Left hindlimb (tissue), 1 donor: ENCODE measurements at places on chromosomes 12 and 14.

- no peak for DNase-seq
Measured at GRCh38 chr12:76766161-76766560, 2.2 kb downstream of the ZDHHC17 start.

GRCh38 chr12:75662511-75663159 lies 151.2 kb upstream of the KRR1 start:
- DNase-seq, result no peak

DNA sequence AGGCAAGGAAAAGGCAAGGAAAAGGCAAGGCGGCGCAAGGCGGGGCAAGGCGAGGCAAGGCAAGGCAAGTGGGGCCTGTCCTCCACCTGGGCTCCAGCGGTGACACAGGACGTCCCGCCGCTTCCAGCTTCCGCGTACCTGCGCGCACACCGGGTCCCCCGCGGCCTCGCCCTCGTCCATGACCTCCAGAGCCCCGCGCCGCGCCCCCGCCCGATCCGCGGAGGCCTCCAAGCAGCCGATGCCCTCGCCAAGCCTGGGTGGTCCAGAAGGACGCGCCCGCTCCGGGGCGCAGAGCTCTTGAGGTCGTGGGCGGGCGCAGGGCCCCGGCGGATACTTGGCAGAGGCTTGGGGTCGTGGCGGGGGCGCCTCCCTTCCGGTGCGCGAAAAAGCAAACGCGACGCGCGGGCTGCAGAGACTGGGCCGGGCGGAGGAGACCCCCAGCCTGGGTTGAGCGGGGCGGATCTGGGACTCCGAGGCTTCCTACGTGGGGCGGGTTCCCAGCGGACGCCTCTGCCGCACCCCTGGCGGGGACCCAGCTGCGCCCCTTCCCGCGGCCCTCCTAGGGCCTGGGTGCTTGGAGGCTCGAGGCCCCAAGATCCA lies 60.8 kb upstream of the EIF5 start:
- DNase-seq, result peak; percentile 47

- DNase-seq, result no peak
Measured at GRCh38 chr14:92556255-92556741, 42.7 kb downstream of the RIN3 start.

GRCh38 chr14:101340556-101340955 lies 220.7 kb upstream of the DIO3 start:
- no peak for DNase-seq

DNA sequence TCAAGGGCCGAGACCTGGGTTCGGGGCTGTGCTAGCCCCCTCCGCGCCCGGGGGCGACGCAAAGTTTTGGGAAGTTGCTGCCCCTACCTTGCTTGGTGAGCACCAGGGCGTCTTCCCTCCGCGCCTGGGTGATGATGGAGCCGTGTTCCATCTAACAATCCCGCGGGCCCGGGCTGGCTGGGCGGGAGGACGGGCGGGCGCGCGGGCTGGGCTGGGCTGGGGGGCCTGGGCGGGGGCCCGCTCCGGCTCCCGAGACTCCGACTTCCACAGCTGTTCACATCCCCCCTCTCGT lies 298 bp downstream of the CTDSP2 start:
- DNase-seq, result no peak

DNA sequence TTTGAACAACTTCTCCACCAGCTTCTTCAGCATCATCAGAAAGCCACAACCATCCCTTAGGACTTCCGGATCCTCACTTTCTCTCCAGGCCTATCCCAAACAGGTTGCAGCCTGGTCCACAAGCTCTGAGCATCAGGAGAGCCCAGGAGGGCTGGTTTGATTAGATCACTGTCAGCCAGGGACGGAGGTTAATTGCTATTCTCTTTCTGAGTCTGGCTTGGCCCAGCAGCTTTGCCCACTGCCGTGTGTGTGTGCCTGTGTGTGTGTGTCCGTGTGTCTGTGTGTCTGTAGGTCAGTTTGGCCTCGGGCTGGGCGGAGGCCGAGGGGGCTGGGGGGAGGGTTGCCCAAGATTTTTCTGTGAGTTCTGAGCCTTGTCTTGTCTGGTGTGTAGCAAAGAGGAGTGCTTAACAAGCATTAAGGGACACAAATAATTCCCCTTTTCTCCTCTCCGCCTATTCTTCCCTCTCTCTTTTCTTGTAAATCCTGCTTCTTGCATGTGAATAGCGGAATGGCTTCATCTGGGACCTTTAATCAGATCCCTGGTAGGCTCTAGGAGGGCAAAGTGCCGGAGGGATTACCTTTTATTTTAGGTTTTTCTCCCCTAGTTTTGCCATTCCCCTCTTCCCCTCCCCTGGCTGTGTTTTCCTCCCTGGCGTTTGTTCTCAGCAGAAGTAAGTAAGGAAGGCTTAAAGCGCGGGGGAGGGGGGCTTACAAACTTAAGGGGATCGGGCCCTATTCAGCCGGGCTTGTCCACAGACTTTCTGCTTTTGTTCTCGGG lies 138.2 kb upstream of the LHX5 start:
- DNase-seq, result no peak

DNA sequence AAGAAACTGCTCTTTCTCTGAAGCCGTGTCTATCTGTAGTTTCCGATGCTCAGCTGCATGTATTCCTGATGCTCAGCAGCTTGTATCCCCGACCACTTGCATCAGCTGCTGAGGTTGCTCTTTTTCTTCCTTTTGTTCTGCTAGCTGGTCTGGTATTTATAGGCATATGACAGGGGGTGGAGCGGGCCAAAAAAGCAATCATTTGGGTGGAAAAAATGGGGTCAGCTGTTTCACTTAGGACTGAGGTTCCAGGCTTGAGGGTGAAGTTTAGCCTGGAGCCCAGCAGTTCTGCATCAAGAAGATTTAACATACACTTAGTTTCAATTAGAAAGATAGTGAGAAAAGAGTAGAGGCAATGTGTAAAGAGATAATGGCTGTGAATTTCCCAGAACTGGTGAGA lies 23.6 kb upstream of the AMN1 start:
- no peak for DNase-seq

DNA sequence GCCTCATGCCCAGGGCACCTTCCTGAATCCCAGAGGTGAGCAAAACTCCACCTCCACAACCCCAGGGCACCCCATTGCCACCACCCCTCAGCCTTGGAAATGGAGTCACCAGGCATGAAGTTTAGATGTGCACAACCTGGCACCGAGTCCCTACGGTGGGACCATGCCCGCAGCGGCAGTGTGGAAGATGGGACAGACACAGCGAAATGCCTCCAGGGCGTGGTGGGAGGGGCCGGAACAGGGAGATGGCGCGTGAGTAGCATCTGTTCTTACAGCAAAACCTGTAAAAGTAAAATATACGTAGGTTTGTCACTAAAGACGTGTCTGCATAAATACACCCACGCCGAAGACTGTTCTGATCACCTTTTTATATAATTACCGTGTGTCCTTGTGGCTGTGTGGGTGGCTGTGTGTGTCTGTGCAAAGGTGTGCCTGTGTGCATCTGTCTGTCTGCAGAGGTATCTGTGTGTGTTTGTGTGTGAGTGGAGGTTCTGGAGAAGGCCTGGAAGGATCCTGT lies 17.4 kb upstream of the DEGS2 start:
- DNase-seq, result no peak

- no peak for DNase-seq
Measured at GRCh38 chr12:6253278-6253677, 53.1 kb downstream of the CD9 start.

GRCh38 chr12:114499338-114499737 lies 93.4 kb upstream of the TBX5 start:
- DNase-seq, result no peak

DNA sequence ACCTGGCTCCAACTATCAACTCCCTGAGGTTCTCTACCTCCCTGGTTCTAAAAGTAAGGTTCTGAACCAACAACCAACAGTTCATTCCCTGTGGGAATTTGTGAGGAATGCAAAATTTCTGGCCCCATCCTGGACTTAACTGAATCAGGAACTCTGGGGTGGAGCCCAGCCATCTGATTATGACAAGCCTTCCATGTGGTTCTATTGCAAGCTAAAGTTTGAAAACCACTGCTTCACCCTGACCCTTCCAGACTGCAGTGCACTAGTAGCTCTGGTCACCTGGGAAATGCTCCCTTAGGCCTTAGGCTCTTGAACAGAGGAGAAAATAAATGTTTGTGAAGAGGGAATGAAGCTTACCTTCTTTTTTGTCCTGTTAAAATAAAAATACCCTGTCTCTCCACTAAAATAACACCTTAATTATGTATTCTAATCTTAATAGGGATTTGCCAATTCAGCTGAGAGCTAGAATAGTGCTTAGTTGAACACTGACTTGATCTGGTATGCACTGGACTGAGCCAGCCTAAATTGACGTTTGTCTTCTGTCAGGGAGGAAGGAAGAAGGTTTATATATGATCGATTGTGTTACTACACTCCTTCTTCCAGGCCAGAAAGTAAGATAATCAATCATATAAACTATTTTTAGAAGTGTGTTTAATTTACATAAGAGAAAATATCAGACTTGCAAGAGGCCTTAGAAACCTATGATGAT lies 39.1 kb upstream of the DDHD1 start:
- DNase-seq, result no peak

DNA sequence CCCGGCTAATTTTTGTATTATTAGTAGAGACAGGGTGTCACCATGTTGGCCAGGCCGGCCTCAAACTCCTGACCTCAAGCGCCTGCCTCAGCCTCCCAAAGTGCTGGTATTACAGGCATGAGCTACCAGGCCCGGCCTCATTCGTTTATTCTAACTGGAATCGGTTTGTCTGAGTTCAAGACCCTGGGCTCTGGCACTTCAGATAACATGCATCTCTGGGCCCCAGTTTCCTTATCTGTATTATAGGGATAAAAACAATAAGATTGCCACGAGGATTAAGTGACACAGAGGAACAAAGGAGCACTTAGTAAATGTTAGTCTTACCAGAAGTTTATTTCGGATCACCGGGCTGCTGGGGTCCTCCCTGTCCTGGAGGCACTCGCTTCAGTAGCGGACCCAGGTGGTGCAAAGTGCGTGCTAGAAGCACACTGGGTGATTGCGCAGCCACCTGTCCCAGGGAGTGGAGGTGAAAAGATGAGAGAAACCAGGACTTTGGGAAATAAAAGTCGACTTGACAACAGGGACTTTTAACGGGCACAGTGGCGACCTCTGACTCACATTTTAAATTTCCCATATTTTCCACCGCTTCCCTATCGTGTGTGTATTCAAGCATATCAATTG lies 37.5 kb downstream of the ACACB start:
- DNase-seq, result peak; percentile 38

DNA sequence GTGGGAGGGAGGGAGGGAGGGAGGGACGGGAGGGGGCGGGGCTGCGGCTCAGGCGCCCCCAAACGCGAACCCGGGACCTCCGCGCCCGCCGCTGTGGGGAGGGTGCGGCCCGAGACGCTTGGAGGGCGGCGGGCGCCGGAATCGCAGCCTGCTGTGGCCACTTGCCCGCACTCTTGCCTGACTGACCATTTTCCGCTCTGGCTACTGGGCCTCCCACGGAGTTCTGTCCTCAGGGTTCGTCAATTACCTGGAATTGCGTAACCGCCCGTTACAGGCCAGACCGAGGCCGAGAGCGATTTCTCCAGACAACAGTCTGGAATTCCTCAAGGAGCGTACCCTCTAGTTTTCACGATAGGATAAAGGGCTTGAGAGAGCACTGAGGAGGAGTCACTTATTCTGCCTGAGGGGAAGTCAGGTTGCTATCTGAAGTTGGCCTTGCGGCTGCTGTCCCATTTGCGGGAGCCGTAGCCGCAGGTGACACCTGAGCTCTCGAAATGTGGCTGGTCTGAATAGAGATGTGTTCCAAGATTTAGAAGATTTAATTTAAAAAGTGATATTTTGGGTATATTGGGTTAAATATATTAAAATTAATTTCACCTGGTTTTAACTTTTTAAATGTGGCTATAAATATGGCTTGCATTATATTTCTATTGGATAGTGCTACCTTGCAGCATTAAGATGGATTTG lies 446 bp upstream of the ZNF641 start:
- no peak for DNase-seq

GRCh38 chr14:53655080-53655785 lies 301.4 kb downstream of the BMP4 start:
- DNase-seq, result no peak

DNA sequence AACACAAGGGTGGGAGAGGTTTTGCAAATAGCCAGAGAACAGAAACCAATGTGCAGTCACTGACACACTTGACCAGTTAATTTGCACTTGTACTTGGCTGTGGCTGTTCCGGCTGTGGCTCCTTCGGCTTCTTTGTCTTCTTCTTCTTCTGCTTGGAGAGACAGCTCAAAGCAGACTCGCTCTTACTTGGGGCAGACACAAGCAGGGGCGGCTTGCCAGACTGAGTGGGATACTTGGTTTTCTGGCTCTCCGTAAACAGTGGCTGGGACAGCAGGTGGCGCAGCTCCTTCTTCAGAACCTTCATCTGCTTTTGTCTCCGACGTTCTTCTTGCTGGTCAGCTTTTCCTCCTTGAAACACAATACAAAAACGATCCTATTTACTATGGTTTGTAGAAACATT lies 25.0 kb downstream of the OTUB2 start:
- DNase-seq, result no peak

GRCh38 chr12:4810219-4810671 lies 90.0 kb downstream of the GALNT8 start:
- no peak for DNase-seq

GRCh38 chr12:40209886-40210285 lies 14.9 kb upstream of the LRRK2 start:
- no peak for DNase-seq

DNA sequence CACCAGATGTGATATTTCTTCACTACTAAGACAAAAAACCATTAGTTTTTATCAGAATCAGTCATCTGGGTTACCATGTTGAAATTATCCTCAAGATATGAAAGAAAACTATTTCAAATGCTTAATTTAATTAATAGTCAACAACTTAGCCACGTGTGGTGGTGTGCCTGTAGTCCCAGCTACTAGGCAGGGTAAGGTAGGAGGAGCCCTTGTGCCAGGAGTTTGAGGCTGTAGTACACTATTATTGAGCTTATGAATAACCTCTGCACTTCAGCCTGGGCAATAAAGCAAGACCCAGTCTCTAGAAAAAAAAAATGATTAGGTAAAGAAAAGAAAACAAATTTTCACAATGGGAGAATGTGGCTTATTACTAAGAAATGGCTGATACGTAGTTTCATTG lies 33.4 kb downstream of the MRPL42 start:
- DNase-seq, result no peak

GRCh38 chr14:74302152-74302628 lies 544 bp downstream of the ABCD4 start:
- DNase-seq, result no peak

DNA sequence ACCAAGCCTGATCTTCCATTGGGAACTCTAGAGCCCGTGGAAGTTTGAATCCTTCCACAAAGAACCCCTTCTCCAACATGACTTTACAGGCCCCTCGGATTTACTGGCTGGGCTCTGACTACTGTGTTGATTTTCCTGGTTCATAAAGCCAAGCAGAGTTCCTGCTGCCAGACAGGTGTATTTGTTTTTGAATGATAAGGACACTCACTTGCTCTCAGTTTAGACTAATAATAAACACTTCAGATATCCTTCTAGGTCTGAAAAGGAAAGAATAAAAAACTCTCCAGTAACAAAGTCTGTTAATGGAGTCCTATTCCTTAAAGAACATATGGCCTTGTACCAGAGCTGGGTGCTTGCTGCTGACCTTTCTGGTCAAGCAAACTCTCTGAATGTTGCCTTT lies 31.0 kb downstream of the SIX1 start:
- DNase-seq, result no peak

DNA sequence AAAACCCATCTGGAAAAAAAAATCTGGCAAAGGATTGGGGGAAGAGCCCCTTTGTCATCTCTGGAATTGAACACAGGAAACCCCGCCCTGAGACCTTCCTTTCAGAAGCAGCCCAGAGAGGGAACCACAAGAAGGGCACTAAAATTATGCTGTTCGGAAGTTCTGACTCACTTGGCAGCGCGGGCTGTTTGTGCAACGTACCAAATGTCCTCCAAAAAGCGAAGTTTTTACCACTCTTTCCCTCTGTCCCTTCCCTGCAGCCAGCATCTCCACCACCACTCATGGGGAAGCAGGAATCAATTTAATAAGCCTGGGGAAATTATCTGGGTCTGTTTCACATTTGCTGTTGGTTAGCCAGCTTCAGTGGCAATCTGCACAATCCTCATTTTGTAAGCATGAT lies 3.2 kb upstream of the SYNE3 start:
- peak; percentile 71 for DNase-seq
